Subcutaneous adipose tissue (tissue), 4 donors: ENCODE measurements at places on chromosomes 2 and 18. TPM values are rescaled to one million over a fixed set of nuclear protein-coding genes. Genes with fewer than 3 reads are reported as not detected.

PLGLB1 gene
- 5.8 TPM for total RNA-seq

UGT1A8 gene
- not detected for total RNA-seq

FER1L5 gene
- not detected for total RNA-seq

RNPEPL1 gene
- total RNA-seq = 77.7 TPM

VIL1 gene
- total RNA-seq = not detected

PTPRN gene
- total RNA-seq = not detected

RAX gene
- total RNA-seq = not detected

SERPINB11 gene
- total RNA-seq = not detected

PHLPP1 gene
- total RNA-seq = 25.3 TPM

CCBE1 gene
- 2.6 TPM for total RNA-seq

OTOF gene
- total RNA-seq = 0.17 TPM

BOK gene
- 421 TPM for total RNA-seq

EPB41L5 gene
- total RNA-seq = 10.9 TPM
